ENCODE measurements at places on chromosomes 2 and 18.

DNA sequence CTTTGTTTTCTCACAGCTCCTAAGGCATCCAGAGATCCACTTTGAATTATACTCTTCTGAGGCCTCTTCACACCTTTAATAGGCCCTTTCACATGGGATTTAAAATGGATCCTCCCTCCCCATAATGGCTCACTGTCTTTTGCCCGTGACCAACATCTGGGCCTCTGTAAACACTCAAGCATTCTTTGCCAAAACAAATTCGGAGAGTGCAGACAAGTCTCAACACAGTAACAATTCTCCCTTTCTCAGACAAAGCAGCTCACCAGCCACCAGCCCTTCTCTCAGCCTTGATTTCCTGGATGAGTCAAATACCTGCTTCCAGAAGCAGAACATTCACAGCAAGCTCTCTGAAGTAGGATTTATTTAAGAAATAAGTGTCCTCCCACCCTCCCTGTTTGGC, 14.0 kb upstream of the IMP4 start:
- no peak overlapping the region for H3K4me3 ChIP-seq
- DNase-seq, result no peak
- no peaks in the 10 kb centered on the region for H3K36me3 ChIP-seq
- peaks cover 10% of the 10 kb centered on the region for H3K4me1 ChIP-seq
- H3K27ac ChIP-seq, result no peak overlapping the region

GRCh38 chr18:77478646-77479442, 229.2 kb downstream of the GALR1 start:
- DNase-seq, result no peak
- peaks cover 4% of the 10 kb centered on the region for H3K27me3 ChIP-seq
- no peaks in the 10 kb centered on the region for H3K36me3 ChIP-seq
- H3K4me1 ChIP-seq, result peaks cover 11% of the 10 kb centered on the region

DNA sequence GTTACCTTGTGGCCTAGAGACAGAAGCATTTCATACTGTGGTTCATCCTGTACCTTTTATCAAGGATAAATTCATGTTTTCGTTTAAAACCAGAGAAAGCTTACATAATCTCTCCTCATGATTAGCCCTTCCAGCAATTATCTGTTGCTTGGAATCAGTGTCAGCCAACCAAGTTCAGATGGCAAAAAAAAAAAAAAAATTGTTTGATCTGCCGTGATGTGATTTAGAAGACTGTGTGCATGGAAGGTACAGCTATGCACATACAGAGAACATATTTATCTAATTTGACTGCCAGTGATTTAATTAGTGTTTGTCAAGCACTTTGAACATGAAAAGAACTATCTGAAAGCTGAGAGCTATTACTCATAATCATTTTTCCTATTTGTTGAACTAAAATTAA, 180.9 kb downstream of the ZEB2 start:
- H3K27me3 ChIP-seq, result peaks cover 6% of the 10 kb centered on the region
- no peak overlapping the region for H3K4me3 ChIP-seq
- H3K27ac ChIP-seq, result no peak overlapping the region
- DNase-seq, result no peak
- no peaks in the 10 kb centered on the region for H3K36me3 ChIP-seq

DNA sequence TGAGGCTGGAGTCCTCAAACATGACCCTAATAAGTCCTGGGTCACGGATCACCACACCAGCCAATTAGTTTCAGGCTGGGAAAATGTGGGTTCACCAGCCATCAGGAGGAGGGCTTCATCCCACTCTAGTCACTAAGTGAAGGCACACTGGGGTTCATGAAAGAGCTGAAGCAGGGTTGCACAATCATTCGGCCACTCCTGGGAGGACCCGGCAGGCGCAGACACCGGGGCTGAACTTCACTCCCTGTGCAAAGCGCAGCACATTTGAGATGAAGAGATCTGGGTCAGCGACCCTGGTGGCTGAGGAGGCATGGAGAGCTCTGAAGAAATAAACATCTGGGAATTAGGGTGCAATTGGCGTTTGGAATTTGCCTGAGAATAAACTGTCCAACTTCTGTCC, 684.4 kb upstream of the SALL3 start:
- peaks cover 12% of the 10 kb centered on the region for H3K27me3 ChIP-seq
- no peaks in the 10 kb centered on the region for H3K36me3 ChIP-seq
- DNase-seq, result no peak
- H3K27ac ChIP-seq, result no peak overlapping the region
- peaks cover 41% of the 10 kb centered on the region for H3K4me1 ChIP-seq
- peak overlapping the region; percentile 58 for H3K4me3 ChIP-seq

DNA sequence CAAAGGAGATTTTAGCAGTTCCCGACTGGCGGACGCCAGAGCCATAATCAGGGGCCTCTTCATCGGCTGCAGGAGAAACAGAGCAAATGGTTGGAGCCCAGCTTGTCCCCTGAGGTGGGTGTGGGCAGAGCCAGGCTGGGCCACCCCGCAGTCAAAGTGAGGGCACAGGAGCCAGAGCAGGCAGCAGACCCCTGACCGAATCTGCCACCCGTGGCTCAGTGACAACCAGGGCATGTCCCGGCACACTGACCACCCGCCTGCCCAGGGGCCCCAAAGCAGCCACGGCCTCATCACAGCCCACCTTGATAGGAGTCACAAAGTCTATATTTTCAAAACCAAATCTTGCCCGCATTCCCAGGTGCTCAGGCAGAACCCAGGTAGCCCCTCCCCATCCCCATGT, 55.6 kb downstream of the AQP12A start:
- peaks cover 49% of the 10 kb centered on the region for H3K4me1 ChIP-seq
- no peak overlapping the region for H3K4me3 ChIP-seq
- DNase-seq, result no peak
- no peaks in the 10 kb centered on the region for H3K36me3 ChIP-seq
- H3K27ac ChIP-seq, result no peak overlapping the region
- peaks cover 8% of the 10 kb centered on the region for H3K27me3 ChIP-seq

All from nephron progenitor cell (in vitro differentiated cells).